ENCODE measurements at places on chromosomes 1 and 21.

DNA sequence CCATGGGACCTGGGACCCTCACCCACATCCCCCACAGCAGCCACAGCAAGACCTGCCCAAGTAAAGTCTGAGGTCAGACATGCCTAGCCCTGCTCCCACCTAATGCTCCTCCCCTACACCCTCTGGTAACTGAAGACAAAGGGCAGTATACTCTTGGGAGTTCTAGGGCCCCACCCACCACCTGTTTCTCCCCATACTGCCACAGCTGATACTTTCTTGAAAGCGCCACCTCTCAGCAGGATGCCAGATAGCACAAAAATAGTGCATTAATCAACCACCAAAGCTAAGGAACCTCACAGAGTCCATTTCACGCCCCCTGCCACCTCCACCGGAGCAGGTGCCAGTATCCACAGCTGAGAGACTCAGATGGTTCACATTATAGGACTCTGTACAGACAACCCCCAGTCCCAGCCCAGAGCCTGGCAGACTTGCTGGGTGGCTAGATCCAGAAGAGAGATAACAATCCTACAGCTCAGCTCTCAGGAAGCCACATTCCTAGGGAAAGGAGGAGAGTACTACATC lies 238.1 kb downstream of the LRRC40 start:
- no peak for DNase-seq

GRCh38 chr1:233518344-233518743 lies 95.6 kb upstream of the KCNK1 start:
- DNase-seq = no peak

- DNase-seq = no peak
Measured at GRCh38 chr1:21337454-21337927, 47.2 kb upstream of the ECE1 start.

DNA sequence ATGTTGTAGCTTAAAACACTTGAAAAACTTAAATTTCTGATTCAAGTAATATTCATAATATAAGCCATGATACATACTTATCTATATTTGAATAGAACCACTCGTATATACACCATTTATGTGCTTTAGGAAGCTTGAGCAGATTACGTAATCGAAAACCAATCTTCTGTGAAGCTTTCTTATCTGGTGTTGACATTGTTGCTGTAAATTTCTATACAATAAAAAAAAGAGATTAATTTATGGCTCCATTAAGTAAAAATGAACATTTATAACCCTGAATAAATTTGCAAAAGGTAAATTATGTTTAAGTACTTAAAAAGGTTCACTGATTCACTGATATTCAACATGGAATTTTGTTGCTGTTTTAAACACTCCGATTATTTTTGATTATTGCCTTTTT lies 21.4 kb downstream of the LIN9 start:
- no peak for DNase-seq

- DNase-seq = no peak
Measured at GRCh38 chr1:110620686-110621085, 14.5 kb upstream of the KCNA2 start.

DNA sequence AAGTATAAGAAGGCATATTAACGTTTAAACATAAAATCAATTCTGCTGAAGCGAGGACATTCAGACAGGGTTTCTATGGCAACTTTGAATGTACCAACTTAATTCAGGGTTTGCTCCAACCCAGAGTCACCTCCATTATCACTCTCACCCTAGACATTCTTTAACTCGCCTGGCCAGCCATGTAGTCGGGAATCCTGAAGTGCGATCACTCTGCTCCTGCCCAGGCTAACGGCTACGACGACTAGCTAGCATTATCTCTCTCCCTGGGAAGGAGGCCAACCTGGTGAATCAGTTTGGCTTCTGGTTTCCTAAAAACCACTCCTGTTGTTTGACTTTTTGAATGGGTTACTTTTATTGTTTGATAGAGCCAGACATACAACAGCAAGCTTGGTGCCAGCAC lies 38.9 kb upstream of the ZBTB18 start:
- peak; percentile 41 for DNase-seq

- no peak for DNase-seq
Measured at GRCh38 chr1:94819945-94820746, at the start of gene SLC44A3. TSS of gene SLC44A3 (plus strand) at chr1:94820357. CDS start at chr1:94820452, 95 bp downstream.

DNA sequence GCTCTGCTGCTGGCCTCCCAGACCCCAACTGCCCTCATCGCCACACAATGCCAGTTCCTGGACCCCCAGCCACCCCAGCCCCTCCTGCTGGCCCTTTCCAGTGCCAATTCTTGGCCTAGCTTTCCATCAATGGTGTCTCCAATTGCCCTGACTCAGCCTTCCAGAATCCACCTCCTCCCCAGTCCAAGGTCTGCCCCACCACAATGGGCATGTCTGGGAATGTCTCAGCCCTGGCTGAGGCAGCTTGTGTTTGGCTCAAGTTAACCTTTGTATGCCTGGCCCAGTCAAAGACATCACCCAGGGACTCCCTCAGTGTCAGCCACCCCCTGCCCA lies 16.4 kb downstream of the ALDH4A1 start:
- DNase-seq = no peak

DNA sequence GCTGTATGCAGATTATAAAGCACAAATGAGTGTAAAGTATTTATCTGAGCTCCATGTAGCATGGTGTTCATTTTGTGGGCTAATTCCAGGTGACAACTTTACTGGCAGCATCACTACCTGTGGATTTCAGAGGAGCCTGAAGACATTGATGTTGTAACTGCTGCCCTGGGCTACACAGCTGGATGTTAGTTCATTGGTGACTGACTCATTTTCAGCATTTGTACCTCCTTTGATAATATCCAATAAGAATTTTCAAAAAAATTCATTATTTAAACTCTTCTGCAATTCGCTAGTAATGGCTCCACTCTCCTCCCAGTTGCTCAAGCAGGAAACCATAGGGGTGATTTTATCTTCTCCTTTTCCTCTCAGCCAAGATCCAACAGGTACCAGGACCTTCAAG lies 37.3 kb upstream of the HSD3B1 start:
- no peak for DNase-seq

DNA sequence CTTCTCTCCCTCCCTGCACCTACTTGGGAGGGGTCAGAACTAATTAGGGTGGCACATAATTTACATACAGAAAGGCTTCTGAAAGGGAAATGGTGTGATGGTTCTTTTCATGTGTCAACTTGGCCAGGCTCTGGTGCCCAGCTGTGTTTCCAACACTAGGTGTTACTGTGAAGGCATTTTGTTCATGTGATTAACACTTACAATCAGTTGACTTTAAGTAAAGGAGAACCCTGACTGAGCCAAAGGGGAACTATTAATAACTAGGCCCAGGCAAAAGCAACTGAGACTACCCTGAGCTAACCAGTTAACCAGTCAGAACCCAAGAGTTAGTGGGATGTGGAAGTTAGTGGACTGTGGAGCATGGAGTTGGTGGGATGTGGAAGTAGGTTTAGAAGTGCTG lies 114.9 kb downstream of the SEC16B start:
- no peak for DNase-seq

DNA sequence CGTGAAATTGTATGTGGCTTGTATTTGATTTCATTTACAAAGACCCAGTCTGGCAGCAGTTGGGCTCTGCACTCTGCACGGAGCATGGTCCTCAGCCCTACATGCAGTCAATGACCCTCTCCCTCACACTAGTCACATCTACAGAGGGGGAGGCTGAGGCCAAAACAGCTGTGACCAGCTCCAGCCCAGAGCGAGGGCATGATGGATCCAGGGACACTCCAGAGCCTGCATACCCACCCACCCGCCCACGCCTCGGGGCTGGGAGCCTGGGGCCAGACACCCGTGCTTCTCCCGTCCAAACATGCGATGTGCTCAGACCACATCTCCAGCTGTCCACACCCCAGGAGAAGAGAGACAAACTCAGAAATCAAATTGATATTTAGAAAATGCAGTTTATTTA lies 14.0 kb upstream of the PRDM16 start:
- DNase-seq = no peak

DNA sequence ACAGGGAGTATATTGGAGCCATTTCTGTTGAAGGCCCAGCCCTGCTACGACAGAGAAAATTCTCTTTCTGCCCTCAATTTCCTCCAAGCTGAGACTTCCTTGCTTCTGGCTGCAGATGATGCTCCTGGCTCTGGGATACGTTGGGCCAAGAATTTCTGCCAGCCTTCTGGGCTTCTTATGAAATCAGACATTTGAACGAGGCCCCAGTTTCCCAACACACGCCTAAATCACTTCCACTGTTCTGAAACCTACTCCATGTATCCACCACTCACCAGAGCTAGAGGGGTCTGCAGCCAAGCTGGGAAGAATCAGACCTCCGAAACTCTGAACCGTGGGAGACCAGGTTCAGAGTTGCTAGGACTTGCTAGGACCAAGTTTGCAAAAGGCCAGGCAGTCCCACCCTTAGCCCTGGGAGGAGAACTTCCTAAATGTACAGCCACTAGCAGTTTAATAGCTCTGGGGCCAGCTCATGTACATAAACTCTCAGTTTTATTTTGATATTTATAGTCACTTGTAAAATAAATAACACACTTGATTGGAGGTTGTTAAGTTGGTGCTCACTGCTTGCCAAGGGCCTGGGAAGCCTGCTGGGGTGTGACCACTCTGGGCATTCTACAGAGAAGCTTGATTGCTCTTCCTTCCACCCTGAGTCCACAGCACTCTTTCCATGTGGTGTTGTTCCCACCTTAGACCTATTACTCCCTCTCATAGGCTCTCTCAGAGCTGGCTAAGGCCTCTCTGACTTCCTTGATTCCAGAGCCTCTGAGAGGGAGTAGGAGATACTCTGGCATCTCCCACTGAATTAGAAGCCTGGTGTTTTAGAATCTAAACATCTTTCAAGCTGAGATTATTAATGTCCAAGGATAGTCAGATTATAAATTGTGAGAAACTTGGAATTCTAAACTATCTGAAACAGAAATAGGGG lies 83.4 kb upstream of the TRABD2B start:
- DNase-seq = no peak

DNA sequence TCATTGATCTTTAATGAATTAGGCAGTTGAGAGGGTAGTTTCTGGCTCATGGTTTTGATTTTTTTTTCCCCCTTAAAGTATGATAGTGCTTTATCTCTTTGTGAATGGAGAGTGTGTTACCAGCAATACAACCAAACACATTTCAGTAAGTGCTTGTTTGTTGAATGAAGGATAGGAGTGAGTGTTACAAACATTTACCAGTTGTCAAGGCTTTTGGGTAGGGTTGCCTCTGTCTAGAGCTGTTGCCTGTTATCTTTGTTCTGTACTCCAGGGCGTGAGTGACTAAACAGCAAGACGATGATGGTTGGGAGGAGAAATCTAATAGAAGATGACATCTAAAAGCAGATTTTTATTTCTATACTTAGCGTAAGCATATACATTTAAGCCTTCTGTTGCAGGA lies 21.5 kb downstream of the MAP3K7CL start:
- DNase-seq = no peak

DNA sequence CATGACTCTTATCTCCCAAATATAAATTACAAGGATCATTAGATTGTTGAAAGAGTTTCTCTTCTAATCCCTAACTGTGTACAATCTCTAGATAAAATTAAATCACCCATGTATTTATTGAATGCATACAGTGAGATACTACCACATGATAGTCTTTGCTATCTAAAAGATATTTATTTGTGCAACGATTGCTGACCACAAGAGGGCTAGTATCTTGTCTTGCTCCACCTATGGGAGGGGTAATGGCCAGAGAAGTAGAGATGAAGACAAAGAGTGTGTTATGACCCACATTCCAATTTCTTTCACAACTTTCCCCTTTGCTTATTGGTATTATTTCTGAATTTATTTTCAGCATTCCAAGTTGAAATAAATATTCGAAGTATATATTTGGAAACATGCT lies 13.7 kb downstream of the PYHIN1 start:
- DNase-seq = no peak

- no peak for DNase-seq
Measured at GRCh38 chr1:156226782-156227181, 14.0 kb downstream of the PMF1 start.

DNA sequence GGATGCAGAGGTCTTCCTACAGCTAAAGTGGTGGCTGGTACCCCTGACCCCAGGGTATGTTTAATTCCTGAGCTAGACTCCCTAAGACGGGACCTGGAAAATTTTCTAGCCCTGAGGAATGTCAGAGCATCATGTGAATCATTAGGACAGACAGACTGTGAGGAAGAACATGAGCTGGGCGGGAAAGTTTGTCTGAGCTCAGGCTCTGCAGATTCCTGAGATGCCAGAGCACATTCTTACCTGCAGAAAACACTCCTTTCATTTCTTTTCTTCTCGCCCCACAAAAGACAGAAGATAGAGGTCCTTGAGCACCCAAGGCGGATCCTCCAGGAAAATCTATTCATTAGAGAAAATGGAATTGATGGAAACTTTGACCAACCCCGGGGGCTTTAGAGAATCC lies 6.5 kb downstream of the CAPN2 start:
- DNase-seq = no peak

- DNase-seq = no peak
Measured at GRCh38 chr1:114061121-114061830, 82.0 kb downstream of the OLFML3 start.

- no peak for DNase-seq
Measured at GRCh38 chr1:91779548-91780021, 106.4 kb downstream of the TGFBR3 start.

- DNase-seq = no peak
Measured at GRCh38 chr1:85616736-85617135, 36.2 kb downstream of the CCN1 start.

DNA sequence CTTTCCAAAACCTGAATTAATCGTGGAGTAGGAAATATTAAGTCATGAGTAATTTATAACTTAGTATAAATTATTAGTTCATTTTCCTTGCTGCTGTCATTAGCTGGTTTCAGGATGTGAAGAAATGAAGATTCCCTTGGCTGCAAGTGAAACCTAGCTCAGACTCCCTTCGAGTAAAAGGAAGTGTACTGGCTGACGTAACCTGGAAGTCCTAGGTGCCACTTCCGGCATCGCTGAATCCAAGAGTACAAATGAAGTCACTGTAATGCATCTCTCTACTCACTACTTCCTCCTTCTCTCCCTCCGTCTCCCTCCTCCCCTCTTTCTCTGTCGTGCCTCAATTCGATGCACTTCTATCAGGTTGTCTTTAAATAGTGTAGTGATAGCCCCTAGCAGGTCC lies 28.8 kb downstream of the ZP4 start:
- no peak for DNase-seq

- DNase-seq = no peak
Measured at GRCh38 chr1:25556791-25557476, 13.5 kb downstream of the LDLRAP1 start.

DNA sequence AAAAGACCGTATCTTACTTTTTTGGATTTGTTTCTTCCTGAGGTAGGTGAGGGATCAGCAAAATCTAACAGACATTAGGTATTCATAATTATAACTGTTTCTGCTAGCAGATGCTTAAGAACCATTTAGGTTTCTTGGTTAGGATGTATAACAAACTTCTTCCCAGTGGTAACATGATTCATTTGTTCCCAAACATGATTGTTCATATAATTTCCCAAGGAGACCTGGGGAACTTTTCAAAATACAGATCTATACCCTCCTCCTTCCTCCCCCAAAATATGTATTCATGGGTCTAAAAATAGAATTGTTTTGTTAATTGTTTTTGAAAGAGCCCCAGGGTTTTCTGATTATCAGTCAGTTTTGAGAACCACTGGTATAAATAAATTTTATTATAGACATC lies 228.2 kb downstream of the COP1 start:
- DNase-seq = no peak

- DNase-seq = peak; percentile 56
Measured at GRCh38 chr1:242467556-242468145, 56.8 kb downstream of the PLD5 start.

All from NCI-H1105 treated with DMSO at 0.1 percent for 48 hours (cell line).